ENCODE measurements at places on chromosomes 3 and 15.

DNA sequence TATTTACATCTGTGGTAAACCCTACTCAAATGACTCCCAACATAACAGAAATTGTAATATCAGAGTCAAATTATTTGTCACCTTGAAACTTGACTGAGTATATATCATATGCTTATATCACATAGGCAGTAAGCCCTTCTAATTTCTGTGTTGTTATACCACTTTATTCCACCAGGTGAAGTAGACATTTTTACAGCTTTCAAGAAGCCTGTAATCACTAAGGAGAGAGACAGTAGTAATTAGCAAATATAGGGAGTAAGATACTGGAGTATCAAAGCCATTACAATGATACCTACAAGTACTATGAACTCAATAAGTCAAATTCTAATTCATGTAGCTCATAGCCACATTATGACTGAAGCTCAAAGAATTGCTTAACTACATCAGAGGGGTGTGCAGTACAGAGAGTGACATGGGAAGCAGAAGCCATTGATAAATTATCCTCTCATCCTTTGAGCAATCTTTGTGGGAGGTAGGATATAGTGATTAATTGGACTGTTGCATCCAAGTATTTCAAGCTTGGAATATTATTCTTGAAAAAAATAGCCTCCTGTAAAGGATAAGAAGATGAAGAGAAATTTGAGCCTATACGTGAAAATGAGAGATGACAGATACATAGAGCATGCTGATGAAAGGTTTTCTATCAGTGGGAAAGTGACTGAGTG lies 1005.9 kb downstream of the ZPLD1 start:
- DNase-seq: no peak

DNA sequence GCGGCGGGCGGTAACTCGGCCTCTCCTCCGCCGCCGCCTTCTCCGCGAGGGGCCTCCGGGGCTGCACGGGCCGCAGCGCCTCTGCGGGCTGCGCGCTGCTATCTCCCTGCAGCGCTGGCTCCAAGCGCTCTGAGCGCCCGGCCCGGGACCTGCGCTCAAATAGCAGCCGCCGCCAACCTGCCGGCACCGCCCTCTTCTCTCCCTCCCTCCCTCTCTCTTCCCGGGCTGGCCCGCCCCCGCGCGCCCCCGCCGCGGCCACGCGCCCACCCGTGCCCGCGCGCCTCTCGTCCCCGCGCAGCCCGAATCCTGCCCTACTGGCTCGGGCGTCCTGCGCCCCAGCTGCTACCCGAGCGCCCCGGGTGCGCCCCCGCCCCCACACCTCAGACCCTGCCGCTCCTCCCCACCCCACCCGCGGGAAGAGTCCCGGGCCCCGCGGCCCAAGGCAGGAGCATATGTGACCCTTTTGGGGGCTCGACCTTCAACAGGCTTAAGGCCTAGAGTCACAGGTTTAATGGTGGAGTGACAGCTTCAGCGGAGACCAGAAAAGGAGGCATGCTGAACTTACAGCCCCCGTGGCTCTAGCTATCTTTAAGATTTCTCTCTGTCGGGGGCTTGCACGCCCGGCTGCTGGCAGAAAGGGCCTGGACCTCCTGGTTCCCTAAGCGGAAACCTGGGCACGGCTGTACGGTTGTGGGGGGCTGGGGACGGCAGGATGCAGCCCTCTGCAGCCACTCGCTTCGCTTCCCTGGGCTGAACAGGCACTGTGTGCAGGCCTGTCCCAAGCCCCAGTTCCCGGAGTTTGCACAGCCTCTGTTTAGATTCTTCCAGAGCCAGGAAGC lies at the start of gene CACNA2D2:
TSS of gene CACNA2D2 (minus strand) at position 131 of the 839 bp plus-strand sequence. CDS start 211 bp downstream, outside the sequence.
- no peak for DNase-seq

DNA sequence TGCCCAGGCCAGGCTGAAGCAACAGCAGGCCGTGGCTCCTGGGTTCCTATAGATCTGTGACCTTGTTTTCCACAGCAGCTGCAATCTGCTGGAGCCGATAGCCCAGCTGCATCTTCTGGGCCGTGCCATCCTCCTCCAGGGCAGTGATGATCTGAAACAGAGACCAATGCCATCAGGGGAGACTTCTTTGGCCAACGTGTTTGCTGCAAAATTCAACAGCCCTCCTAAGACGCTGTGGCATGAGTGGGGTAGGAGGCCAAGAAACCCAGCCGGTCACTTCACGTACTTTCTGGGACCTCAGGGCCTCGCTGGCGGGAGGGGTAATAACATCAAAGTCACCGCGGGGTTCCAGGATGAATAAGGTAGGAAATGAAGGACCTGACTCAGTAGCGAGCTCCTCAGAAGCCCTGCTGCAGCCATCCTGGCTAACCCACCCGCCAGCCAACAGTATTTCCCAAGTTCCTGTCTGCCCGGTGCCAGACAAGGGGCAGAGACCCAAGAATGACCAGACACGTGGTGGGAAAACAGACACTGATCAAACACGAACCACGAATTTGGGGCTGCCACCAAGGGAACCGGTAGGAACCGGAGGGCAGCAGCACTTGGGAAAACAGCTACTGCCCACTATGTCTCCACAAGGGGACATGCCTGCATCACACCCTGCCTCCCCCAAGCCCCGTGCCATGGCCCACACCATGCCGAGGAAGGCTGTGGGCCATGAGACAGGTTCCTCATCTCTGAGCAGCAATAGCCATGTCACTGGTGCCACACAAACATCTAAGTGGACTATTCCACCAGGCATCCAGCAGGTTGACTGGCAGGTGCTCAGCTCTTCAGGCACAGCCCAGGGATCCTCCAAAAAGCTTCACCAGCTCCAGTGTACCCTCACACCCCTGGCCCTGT lies 25.2 kb downstream of the PLXNB1 start:
- no peak for DNase-seq

- DNase-seq: no peak
Measured at GRCh38 chr3:108283006-108283405, 13.3 kb upstream of the HHLA2 start.

- no peak for DNase-seq
Measured at GRCh38 chr3:190092250-190092649, 28.4 kb downstream of the P3H2 start.

GRCh38 chr3:129594409-129594808 lies 12.1 kb downstream of the PLXND1 start:
- DNase-seq: no peak

- DNase-seq: no peak
Measured at GRCh38 chr3:177680472-177680821, 483.2 kb upstream of the TBL1XR1 start.

- DNase-seq: no peak
Measured at GRCh38 chr3:59411186-59411585, 361.4 kb upstream of the CFAP20DC start.

DNA sequence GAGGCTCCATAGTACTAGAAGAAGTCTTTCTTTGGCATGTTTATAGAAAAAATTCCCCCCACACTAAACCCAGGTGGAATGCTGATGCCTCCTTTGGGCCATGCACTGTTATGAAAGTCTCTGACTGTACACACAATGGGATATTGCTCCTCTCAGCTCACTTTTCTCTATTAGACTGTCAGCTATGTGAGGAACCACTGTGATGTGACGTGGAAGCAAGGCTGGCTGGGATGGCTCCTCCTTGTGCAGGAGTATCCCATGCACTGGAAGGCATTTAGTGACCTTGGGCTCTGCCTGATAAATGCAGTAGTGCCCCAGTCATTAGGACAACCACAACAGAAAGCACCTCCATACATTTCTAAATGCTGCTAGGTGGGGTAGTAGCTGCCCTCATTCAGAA lies 5.7 kb upstream of the FRMD4B start:
- DNase-seq: no peak

- no peak for DNase-seq
Measured at GRCh38 chr3:32220006-32220405, 18.5 kb upstream of the CMTM8 start.

DNA sequence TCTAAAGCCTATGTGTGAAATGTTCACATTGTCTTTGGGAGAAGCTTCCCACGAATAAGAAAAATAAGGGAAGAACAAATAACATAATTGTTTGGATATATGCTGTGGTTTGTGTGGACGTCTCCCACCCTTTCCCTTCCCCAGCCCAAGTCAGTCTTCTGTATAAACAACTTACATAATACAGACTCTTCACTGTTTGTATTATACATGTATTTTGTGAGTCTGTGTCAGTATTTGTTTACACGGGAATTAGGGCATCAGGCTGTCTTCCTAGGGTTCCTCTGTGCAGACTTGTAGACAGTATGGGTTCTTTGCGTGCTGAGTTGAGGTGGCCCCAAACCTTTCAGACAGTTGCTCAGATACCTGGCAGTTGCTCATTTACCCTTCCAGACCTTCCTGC lies 103.4 kb downstream of the IGF1R start:
- no peak for DNase-seq

GRCh38 chr3:157078131-157078810 lies 81.7 kb downstream of the CCNL1 start:
- DNase-seq: no peak

DNA sequence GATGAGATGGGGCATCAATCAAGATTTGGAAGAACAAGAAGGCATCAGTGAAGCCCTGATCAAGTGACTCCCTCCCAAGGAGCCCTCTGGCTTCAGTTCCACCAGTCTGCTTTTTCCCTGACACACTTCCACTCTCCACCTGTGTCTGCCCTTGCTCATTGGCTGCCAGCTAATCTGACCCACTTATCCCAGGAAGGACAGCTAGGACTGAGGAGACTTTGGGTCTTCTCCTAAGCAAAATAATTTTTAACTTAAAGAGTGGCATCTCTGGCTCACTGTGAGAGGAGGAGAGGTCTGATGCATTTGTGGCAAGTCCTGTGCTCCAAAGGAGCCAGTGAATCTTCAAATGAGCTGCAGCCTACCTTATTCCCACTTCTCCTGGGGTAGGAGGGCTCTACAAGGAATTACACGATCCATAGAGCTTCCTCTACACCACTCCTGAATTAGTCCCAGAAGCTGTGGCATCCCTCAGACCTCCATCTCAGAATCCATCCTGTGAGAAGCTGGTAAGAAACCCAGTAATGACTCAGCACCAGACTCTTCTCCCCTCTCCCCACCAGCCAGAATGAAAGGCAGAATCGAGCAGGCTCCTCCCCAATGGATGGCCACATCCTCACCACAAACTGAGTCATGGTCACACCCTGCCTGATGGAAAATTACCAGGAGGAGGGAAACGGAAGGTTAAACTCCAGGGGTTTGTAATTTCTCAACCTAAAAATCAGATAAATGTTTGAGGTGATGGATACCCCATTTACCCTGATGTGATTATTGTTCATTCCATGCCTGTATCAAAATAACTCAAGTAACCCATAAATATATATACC lies 6.3 kb upstream of the PKM start:
- no peak for DNase-seq

- DNase-seq: no peak
Measured at GRCh38 chr3:130946882-130947281, 53.0 kb downstream of the ATP2C1 start.

- no peak for DNase-seq
Measured at GRCh38 chr15:55737373-55737772, 5.6 kb downstream of the PRTG start.

GRCh38 chr15:74790080-74790916 lies 8.4 kb downstream of the CSK start:
- DNase-seq: no peak

DNA sequence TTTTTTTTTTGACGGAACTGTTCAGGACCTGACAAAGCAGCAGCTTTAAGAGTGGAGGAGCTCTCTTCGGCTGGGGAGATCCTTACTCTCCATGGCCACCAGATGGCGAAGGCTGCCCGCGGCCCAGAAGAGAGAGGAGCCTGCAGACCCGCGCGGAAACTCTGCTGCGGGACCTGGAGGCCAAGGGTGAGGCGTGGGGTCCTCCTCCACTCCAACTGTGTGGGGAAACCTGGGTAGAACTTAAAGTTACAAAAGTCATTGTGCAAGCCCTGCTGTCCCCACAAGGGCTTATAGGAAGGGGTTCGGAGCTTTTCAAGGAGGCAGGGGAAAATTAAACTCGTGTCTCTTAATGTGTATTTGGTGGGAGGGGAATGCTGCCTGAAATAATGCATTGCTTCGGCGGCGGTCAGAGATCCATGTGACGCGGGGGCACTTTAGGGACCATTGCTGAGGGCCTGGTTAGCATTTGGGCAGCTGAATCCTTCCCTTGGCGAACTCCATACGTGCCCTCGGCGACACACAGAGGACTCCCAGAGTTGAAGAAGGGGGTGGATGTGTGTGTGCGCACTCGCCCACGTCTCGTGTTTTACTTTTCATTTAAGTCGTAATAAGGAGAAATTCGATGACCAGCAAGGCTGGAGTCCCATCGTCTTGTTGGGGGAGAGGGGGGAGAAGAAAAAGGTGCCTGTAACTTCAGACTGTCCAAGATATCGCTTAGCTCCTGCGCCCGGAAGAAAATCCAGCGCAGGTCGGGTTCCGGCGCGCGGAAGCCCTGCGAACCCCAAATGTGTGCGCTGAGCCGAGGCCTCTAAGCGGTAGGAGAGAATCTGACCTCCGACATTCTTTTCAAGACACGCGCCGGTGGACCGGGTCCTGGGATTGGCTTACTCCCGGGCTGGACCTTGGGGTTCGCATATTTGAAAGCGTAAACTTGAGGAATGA lies 9.7 kb downstream of the EOMES start:
- peak; percentile 15 for DNase-seq

- no peak for DNase-seq
Measured at GRCh38 chr3:111616417-111617105, 21.4 kb upstream of the ZBED2 start.

DNA sequence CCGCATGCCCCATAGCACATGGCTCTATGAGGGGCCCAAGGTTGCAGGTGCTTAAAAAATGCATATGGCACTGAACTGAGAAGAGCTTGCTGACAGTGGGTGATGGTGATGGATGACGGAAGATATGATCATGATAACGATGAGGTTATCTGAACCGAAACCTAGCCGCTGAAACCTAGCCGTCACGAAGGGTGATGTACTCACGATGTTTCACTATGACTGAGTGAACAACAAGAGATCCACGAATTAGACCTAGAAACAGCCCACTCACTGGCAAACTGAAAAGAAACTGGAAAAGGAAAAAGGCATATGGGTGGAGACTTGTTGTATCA lies 57.6 kb upstream of the BCL6 start:
- no peak for DNase-seq

DNA sequence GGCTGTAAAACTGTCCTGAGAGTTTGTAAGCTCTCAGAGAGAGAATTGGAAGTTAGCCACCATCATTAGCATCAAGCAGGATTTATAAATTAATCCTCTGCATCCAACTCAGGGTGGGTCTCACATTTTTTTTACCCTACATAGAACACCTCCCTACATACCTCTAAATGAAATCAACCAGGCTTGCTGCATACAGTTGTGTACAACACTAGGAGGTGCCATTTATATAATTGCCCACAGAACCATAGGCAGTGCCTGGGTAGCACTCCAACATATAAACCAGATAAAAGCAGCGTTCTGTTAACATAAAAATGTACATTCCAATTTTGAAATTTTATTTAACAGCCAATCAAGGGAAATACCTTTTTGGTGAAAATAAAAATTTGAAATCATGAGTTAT lies 48.2 kb upstream of the SELENOK start:
- no peak for DNase-seq

- DNase-seq: no peak
Measured at GRCh38 chr3:168422843-168423242, 327.1 kb upstream of the GOLIM4 start.

- no peak for DNase-seq
Measured at GRCh38 chr15:40846841-40847222, 3.0 kb downstream of the SPINT1 start.

Measured in NCI-H748 treated with DMSO at 0.1 percent for 48 hours (cell line).